ENCODE measurements at places on chromosomes 1 and 21.

GRCh38 chr1:65108025-65108642 is 39.9 kb upstream of the AK4 start:
- DNase-seq = no peak

GRCh38 chr1:175620376-175620775 is 123.0 kb downstream of the TNR start:
- DNase-seq = no peak

DNA sequence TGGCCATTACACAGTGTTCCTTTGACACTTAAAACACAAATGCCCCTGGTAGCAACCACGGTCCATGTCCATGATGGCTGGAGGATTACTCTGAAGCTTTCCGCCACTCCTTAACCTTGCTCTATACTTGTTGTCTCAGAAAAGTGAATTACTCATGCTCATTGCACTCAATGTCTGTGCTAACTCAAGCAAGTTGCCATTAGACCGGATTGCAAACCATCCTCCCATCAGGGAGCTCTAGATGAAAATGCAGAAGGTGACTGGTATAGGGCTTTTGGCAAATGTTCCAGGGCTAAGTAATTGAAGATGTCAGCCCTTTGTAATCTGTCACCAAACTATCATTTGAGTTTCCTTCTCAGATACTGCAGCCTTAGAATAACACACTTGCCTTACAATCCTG is 1288.3 kb upstream of the B3GALT2 start:
- DNase-seq = no peak

- DNase-seq = no peak
These were observed 382.5 kb downstream of the MATN1 start for GRCh38 chr1:30340934-30341333.

DNA sequence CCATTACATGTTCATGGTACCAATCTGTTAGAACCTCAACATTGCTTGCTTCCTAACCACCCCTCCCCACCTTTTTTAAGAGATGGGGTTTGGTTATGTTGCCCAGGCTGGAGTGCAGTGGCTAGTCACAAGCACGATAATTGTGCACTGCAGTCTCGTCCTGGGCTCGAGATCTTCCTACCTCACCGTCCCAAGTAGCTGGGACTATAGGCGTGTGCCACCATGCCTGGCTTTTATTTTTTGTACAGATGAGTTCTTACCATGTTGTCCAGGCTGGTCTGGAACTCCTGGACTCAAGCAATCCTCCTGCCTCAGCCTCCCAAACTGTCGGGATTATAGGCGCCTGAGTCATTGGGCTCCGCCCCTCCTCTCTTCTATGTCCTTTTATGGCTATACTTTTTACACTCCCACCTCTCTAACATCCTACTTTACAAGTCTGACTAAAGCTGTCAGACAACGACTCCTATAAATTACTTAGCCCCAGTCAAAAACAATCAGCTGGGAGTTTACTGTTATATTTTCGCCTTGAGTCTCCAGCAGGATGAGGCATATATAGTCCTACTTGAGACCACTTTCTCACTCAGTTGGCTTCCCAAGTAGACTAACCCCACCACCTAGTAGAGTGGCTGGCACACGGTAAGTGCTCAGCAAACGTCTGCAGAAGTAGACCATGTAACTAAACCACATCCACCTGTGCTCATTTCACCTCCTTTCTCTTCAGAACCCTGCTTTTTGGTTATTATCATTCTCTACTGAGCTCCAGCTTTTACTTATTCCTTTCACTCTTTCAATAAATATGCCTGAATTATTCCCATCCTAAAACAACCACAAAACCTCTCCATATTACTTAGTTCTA is 13.8 kb downstream of the ENSA start:
- DNase-seq = no peak

- no peak for DNase-seq
These were observed 322.6 kb downstream of the RGS7 start for GRCh38 chr1:241034203-241034936.

DNA sequence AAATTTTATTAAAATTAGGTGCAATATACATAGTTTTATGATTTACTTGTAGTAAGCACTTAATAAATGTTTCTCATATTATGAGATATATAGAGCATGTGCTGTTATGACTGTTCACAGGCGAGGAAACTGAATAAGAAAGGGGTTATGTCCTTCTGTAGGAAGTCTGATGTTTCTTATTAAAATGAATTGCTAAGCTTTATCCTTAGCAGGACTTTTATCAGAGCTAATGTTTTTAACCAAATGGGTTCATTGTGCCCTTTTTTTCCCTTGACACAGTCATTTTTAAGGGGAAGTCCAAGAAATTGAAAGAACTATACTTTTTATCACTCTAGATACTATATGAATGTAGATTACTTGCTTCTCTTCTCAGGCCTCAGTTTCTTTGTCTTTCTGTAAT is 285.2 kb downstream of the PTPRC start:
- DNase-seq = no peak

- DNase-seq = no peak
These were observed 84.1 kb downstream of the GPR88 start for GRCh38 chr1:100622037-100622436.

DNA sequence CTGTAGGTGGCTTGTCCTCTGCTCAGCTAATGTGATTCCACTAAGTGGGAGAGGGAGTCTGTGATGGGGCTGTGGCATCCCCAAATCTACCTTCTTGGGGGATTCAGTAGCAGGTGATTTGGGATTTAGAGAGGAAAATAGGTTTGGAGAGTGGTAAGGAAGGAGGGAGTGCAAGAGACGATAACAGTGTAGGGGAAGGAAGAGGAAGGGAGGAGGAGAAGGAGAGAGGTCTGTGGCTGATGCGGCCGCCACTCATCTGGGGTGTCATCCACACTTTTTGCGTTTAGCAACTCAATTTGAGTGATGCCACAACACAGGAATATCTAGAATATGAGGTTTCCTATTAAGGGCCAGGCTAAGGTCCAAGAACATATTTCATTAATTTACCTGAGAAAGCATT is 23.8 kb upstream of the PCP4 start:
- DNase-seq = no peak

DNA sequence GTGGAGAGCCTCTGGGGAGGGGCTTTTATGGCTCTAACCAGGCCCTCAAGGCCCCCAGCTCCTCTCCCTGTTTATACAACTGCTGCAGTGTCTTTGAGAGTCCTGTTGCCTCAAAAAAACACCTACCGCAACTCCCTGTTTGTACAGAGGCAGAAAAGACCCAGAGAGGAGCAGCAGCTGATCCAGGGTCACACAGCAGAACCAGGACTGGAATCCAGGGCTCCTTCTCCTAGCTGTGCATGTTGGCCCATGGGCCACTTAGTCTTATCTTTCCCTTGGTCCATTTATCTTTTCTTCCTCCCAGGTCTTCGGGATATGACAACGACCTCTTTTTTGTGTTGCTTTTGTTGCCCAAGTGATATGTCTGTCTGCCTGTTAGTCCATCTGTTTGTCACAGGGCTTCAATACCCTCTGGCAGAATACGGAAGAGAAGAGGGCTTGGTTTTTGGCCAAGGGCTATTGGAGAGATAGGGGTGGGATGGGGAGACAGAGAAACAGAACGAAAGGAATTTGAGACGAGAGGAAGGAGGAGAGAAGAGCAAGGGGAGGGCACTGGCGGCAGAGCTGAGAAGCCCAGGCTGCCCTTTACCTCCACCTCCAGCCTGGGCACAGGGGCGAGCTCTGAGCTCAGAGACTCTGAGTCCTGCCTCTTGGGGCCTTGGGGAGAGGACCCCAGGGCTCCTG is 33.5 kb upstream of the WASF2 start:
- DNase-seq = no peak

GRCh38 chr1:30407865-30408580 is 315.4 kb downstream of the MATN1 start:
- DNase-seq = no peak

DNA sequence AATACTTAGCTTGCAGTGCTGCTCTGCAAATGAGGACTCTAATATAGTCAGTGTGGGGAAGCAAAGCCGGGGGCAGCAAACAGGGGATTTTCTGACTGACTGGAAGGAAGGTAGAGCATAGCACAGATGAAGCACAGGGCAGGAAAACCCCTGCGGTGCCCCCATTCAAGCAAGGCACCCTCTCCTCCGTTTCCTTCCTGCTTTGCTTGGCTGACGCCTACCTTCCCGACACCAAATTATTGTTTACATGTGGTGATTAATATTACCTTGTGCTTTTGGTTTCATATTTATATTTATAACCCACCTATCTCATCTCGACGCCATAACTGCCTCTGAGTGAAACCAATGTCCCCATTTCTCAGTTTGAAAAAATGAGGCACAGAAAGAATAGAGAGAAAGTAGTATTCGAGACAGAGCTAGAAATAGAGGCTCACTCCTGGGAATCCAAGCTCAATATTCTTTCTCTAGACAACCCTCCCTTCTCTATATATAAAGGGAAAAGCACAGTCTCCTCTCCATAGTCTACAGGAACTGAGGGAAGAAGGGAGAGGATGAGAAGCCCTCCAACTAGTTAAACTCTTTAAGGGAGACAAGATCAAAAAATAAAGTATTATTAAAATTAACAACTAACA is 41.3 kb downstream of the PIK3C2B start:
- DNase-seq = no peak

Measured in NCI-H1436 (cell line).